ENCODE measurements at places on chromosomes 2 and 18.

GRCh38 chr2:886072-887022 is 64.3 kb upstream of the SNTG2 start:
- DNase-seq = no peak

GRCh38 chr18:33830213-33830612 is 252.2 kb downstream of the ASXL3 start:
- no peak for DNase-seq

DNA sequence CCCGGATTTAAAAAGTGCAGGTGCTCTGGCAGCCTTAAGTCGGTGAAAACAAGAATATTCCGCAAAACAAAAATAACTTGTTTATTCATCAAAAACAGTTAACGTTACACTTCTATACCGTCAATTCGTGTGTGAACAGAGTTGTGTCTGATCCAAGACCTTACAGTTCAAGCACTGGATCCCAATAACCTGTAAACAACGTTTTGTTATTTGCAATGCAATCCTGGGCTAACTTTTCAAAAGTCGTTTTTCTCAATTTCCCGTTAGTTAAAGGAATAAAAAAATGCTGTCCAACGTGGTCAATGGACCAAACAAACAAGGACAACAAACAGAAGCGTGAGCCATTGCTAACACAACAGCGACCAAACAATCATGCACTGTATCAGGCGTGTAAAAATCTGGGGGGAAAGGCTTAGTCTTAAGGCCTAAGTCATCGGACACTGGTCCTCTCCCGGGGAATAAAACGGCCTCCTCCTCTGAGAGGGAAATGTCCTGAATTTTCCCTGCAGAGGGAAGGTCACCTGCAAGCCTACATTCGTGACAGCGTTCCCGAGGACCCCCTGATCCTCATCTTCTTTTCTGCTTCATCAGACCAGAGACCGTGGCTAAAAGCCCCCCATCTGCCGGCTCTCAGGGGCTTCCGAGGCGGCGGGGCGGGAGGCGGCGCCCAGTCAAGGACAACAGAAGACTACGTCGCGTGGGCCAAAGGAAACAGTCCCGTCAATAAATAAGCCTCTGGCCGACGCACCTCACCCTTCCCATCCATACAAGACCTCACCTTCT is 490 bp downstream of the NDUFS1 start:
- DNase-seq = peak; percentile 41

DNA sequence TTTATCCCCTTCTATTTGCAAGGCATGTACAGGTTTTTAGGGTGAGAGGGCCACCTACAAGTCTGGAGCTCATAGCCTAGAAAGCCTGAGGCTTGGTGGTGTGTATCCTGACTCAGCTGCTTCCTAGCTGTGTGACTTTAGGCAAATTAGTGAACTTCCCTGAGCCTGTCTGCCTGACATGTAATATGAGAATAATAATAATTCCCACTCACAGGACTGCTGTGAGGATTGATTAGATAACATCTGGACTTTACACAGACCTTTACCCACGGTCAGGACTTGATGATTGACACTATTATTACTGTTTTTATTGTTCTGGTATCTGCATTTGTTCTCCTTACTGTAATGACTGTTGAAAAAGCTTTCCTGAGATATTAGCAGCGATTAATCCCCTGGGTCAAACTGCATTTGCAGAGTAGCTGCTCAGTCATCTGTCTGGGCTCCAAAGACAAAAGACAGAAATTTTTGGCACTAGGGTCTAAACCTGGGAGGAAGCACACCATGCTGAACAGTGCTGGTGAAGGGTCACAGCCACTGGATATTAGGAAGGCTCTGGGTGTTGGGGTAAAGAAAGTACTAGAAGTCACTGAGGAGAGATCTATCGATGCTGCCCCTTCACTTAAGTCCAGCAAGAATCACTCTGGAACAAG is 276.5 kb upstream of the FN1 start:
- no peak for DNase-seq

- no peak for DNase-seq
Measured at GRCh38 chr2:208819190-208819589, 412.6 kb downstream of the PTH2R start.

- DNase-seq = no peak
Measured at GRCh38 chr2:40210968-40211353, 240.9 kb downstream of the SLC8A1 start.

- no peak for DNase-seq
Measured at GRCh38 chr2:241724975-241725870, 9.2 kb upstream of the D2HGDH start.

- no peak for DNase-seq
Measured at GRCh38 chr2:83342860-83343329, 1116.2 kb downstream of the SUCLG1 start.

GRCh38 chr18:7566567-7567473 is at the start of gene PTPRM:
Gene PTPRM, plus strand, starts transcription at chr18:7567316. Its CDS starts 503 bp downstream, at chr18:7567819.
- DNase-seq = no peak

DNA sequence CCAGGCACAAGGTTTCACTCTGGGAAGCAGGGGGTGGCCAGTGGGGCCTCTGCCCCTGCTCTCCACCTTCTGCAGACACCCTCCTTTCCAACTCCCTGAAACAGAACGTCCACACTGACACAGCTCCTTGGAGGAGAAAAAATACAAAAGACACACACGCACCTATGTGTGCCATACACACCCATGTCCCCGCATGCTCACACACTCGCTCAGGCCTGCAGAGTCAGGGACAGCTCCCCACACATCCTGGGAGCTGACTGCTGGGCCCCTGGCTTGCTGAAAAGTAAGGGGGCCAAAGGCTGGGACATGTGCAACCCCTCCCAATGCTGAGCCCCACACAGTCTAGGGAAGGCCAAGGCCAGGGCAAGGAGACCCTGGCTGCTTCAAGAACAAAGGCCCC is 200.5 kb downstream of the TNS1 start:
- DNase-seq = no peak

DNA sequence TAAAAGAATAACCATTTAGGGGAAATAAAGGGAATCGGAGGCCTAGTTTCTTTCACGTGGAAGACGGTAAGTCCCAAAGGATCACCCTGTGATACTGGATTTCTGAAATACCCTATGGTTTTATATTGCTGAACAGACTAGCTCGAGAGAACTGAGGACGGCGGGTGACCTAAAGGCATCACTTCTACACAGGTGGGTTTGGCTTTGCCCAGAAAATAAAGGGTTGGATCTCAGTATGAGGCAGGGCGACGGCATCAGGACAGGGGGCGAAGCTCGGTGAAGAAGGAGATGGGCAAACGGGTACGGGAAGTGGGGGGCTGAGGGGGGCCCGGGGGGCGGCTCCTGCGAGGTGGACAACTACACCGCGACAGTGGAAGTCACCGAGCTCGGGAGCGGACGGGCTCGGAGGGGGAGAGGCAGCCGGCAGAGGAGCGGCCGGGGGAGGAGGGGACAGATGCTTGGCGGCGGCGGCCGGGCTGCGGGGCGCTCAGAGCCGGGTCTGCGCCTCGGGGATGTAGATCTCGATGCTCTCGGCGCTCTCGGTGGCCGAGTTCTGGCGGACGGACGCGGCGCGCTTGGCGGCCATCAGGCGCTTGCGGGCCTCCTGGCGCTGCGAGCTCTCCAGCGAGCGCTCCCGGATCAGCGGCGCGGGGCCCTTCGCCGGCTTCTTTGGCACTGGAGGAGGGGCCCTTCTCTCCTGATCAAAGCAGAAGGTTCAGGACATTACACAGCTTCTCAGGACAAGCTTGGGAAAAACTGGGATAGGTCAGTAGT is 48.9 kb downstream of the TGIF1 start:
- DNase-seq = no peak

GRCh38 chr2:25112113-25112512 is 56.3 kb downstream of the POMC start:
- no peak for DNase-seq

- DNase-seq = no peak
Measured at GRCh38 chr18:34695310-34695709, 14.8 kb upstream of the DTNA start.

- DNase-seq = no peak
Measured at GRCh38 chr2:133682347-133682746, 114.1 kb upstream of the NCKAP5 start.

DNA sequence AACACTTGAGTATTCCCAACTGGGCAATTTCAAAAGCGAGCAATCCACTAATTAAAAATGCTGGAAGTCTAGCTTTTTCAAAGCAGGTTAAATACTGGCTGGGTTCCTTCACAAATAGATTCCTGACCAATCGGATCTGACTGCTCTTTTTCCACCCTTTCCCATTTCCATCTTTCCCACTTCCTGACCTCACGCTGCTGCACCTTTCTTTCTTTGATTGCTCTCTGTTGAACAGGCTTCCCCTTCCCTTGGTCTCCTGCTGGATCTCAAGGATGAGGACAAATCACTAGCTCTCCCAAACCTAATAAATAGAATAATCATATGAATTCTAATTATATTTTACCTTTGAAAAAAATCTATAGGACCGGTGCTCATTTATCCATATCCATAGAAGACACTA is 121.2 kb downstream of the TCF4 start:
- no peak for DNase-seq

GRCh38 chr2:222897898-222898297 is 37.1 kb downstream of the ACSL3 start:
- DNase-seq = no peak

DNA sequence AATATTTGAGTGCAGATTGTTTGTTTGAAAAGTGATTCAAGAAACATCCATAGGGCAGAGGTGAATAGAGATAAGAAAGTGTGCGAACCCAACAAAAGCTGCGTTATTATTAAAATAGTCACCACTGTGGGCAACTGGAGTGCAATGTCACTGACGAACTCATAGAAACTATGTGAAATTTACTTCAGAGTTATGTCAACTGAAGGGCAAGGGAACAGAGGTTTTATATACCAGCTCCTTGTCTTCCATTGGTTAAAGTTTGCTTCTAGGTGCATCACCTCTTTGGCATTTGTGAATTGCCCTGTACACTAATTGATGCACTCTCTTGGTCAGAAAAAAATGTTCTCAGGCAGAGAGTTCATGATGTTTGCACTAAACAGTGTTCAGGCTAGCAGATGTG is 110.5 kb upstream of the NYAP2 start:
- DNase-seq = no peak

GRCh38 chr2:156864325-156864724 is 393.2 kb upstream of the GALNT5 start:
- no peak for DNase-seq

DNA sequence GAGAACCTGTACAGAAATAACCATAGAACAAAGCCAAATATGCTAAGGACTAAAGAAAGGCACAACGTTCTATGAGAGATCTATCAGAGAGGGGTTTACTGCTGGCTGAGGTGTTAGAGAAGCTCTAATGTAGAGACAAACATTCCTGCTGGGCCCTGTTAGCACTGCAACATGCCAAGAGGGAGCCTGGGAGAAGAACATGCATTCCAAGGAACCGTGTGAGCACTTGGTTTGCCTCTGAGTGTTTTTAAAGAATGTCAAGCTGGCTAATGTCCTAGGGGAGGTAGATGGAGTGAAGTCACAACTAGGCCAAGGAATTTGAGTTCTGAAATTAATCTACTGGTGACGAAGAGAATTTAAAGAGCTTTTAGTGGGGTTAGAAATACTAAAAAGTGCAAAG is 384.3 kb upstream of the LYPD1 start:
- DNase-seq = no peak

DNA sequence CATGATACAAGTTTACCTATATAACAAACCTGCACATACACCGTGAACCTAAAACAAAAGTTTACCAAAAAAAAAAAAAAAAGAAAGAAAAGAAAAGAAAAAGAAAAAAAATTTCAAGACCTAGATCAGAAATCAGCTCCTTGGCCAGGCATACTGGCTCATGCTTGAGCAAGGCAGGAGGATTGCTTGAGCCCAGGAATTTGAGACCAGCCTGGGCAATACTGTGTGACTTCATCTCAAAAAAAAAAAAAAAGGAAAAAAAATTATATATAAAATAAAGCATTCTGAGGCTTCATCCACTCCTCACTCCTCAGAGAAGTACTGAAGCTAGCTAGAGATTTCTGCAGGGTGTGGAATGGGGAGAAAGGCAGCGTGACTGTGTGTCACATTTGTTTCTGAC is 11.8 kb upstream of the PROC start:
- DNase-seq = no peak

GRCh38 chr2:207334301-207334623 is 168.5 kb upstream of the KLF7 start:
- DNase-seq = no peak

DNA sequence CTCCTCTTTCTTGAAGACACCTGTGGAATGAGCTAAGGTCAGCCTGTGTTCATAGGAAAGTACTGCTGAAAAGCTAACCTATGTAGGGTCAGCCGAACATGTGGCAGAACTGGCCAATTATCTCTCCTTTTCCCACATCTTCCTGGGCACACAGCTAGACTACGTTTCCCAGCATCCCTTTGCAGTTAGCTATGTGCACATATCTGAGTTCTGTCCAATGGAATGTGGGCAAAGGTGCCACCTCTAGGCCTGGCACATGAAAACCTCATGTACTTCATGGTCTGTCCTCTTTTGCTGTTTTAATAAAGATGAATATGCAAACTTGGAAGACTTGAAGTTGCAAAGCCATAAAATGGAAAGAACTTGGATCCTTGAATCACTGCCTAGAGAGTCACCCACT is 352.6 kb downstream of the TNS1 start:
- no peak for DNase-seq

DNA sequence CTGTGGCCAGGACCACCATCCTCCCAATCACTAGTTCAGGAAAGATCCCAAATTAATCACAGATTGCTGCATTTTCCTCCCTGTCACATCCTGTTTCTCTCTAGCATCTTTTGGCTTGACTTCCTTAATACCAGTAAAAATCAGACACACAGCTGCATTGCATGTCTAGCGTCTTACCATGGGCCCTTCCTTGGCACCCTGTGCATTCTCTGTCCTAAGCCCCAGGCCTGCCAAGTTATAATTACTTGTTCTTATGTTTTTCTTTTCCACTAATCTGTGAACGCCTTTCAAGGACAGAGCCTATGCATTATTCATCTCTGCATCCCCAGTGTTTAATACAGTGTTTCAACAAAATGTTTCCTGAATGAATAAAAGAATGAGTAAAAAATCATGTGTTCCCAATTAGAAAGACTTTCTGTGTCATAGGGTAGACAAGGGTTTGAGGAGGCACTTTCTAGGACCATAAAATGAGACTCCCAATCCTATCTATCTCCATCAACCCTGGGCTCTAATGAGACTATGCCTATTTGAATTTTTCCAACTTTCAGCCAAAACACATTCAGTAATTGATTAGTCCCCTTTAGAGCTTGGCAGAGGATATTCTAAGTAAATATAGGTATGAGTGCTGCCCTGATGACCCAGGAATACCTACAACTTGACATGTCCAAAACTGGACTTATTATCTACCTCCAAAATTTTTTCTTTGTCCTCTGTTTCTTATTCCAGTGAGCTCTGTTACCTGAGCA is 10.3 kb upstream of the NT5C1B start:
- DNase-seq = no peak

DNA sequence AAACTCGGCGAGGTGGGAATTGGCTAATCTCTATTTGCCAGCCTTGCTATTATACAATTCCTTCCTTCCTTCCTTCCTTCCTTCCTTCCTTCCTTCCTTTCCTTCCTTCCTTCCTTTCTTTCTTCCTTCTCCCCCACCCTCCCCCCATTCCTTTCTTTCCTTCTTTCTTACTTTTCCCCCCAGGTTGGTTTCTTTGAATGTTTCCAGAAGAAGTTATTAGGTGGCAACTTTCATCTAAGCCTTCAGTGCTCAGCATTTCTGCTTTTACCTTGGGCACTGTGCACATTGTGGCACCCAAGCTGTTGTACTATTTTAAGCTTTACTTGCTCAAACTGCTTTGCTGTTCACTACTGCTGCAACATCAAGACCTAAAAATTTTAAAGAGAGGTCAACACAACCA is 17.2 kb upstream of the CSRNP3 start:
- no peak for DNase-seq

Data from NCI-H187 (cell line).